ENCODE measurements at places on chromosomes 11 and 22.

DNA sequence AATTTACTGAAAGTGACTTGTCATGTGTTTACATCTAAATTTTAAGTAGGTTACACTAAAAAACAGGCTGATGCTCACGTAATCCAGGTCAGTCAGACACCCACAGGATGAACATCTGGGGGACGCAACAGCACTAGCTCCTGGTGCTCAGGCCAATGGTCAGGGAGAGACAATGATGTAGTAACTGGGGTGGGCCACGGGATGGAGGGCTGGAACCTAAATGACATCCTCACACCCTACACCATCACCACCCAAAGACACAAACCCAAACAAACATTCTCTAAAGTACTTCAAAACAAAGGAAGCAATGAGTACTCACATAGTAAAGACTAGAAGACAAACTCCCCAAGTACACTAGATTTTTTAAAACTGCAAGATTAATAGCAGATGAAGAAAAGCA is 53.5 kb upstream of the SLC25A1 start:
- no peak for DNase-seq

- no peak for DNase-seq
Measured at GRCh38 chr22:23152238-23153114, 7.2 kb downstream of the RAB36 start.

- DNase-seq, result no peak
Measured at GRCh38 chr11:118859973-118860372, 23.7 kb upstream of the CXCR5 start.

- DNase-seq, result no peak
Measured at GRCh38 chr11:34519595-34520235, 6.1 kb upstream of the ELF5 start.

DNA sequence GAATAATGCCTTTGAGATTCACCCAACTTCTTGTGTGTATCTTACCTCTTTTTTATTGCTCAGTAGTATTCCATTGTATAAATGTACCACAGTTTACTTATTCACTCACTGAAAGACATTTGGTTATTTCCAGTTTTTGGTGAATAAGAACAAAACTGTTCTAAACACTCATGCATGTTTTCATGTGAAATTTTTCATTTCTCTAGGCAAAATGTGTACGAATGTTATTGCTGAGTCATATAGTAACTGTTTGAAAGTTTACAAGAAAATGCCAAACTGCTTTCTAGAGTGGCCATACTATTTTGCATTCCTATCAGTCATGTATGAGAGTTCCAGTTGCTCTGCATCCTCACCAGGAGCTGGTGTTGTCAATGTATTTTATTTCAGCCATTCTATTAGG is 8.8 kb upstream of the EMSY start:
- no peak for DNase-seq

DNA sequence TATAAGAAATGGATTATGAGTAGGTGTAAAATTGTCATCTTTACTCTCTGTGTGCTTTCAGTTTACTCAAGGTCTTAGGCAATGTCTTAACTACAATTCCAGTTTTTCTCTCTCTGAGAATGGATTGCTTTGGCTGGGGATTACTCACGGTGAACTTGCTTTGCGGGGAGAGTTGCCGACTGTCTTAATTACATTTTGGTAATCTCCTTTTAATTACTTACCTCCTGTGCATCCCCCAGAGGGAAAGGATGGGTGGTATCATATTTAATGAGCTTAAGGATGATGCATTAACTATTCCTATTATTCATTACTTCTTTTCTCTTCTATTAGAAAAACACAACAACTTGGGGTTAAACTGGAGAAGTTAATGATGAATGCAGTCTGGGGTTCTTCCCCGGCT is 159.4 kb downstream of the MPPED1 start:
- no peak for DNase-seq

DNA sequence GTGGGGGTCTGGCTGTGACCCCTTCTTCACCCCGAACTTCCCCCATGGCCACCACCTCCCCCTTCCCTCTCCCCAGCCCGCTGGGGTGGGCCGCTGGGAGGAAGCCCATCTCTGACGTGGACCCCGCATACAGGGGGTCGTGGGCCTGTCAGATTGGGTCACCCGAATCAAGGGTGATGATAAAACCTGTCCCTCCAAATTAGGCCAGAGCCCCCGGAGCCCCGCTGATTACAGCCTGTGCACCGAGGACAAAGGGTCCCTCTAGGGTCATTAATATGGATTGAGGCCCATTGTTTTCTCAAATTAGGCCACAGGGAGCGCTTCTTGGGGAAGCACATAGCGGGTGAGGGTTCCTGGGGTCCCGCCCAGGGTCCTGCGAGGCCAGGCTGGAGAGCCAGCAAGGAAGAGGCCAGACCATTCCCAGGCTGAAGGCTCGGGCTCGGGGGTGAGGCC is 4.9 kb upstream of the LINC01488 start:
- no peak for DNase-seq

All from left hindlimb (tissue), 1 donor.